AG08396 (cell line): ENCODE measurements at places on chromosomes 12 and 14.

GRCh38 chr12:89781946-89782550 is 73.4 kb upstream of the ATP2B1 start:
- DNase-seq = no peak

DNA sequence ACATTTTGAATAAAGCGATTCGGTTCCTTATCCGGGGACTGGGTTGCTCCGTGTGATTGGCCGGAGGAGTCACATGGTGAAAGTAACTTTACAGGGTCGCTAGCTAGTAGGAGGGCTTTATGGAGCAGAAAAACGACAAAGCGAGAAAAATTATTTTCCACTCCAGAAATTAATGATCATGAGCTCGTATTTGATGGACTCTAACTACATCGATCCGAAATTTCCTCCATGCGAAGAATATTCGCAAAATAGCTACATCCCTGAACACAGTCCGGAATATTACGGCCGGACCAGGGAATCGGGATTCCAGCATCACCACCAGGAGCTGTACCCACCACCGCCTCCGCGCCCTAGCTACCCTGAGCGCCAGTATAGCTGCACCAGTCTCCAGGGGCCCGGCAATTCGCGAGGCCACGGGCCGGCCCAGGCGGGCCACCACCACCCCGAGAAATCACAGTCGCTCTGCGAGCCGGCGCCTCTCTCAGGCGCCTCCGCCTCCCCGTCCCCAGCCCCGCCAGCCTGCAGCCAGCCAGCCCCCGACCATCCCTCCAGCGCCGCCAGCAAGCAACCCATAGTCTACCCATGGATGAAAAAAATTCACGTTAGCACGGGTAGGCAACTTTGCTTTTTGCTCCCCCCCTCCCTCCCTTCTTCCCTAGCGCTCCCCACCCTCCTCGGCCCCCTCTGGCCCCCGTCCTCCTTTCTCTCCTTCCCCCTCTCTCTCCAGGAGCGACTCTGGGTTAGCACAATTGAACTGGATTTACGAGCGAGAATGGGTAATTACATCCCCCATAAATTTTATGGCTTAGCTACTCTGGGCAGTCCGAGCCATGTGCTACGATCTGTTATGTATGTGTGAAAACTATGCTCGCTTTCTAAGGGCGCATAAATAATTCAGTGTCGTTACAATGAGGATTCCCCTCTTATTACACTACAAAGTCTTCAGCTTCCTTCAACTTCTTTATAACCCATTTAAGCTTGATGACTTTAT is at the start of gene HOXC4:
HOXC4 (plus strand) TSS at position 85 of the 991 bp plus-strand sequence; CDS start at position 173, 88 bp downstream.
- DNase-seq = peak; percentile 85

- DNase-seq = peak; percentile 61
Observed at GRCh38 chr12:26798023-26798422, 35.0 kb downstream of the ITPR2 start.

- DNase-seq = no peak
Observed at GRCh38 chr12:26269562-26270284, 74.3 kb downstream of the SSPN start.

DNA sequence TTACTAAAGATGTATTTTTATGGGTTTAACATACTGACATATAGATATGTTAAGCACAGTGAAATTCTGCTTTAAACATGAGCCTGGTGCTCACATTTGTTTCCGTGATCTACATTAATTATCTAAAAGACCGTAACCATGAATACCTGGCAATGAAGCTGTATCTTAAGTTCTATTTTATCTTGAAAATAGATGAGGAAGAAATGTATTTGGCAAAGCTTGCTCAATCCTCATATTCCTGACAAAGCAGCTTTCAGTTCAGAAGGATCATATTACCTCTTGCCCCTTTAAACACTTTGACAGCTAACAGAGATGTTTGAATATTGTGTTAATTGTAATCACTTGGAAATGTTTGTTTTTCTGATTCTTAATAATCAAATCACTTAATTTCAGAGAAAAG is 9.8 kb downstream of the EPYC start:
- no peak for DNase-seq

DNA sequence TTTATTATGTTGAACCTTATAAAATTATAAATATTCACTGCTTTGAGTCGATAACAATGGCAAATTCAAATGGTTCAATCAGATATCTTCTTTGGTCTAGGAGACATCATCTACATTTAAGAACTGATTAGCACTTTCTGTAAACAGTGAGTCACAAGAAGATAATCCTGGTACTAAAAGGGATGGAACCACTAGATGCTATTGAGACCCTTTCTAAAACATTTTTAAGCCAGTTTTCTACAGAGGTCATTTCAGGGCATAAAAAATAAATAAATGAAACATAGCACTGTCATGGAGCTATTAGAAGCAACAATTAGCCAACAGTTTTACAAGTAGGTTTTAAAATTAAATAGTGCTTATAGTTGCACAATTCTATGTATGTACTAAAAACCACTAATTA is 212.2 kb downstream of the DUSP6 start:
- DNase-seq = no peak

- no peak for DNase-seq
Observed at GRCh38 chr12:129606239-129606638, 297.6 kb downstream of the TMEM132D start.
